GM03348 (cell line): ENCODE measurements at places on chromosomes 12 and 14.

DNA sequence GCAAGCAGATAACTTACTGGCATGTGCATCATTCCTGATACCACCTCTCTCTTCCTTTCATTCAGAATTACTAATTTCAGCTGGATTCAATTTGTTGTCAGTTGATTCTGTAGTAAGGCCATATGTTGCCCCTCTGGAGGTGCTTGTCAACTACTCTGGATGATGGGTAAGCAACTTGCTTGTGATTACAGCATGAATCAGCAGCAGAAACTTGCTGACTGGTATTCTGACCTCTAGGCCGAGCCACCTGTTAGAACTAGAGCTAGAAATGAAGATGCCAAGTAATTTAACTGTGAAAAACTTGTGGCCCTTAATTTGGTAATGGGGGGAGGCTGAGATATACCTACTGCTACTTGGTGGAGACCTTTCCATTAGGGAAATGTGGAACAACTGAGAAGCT, 5.1 kb downstream of the RNF10 start:
- no peak for DNase-seq

- DNase-seq = no peak
Observed at GRCh38 chr12:31966558-31967205, 7.5 kb downstream of the RESF1 start.

GRCh38 chr14:96257056-96257455, 1.0 kb downstream of the BDKRB1 start:
- DNase-seq = no peak

GRCh38 chr12:121930862-121931261, 12.5 kb downstream of the CFAP251 start:
- DNase-seq = no peak

DNA sequence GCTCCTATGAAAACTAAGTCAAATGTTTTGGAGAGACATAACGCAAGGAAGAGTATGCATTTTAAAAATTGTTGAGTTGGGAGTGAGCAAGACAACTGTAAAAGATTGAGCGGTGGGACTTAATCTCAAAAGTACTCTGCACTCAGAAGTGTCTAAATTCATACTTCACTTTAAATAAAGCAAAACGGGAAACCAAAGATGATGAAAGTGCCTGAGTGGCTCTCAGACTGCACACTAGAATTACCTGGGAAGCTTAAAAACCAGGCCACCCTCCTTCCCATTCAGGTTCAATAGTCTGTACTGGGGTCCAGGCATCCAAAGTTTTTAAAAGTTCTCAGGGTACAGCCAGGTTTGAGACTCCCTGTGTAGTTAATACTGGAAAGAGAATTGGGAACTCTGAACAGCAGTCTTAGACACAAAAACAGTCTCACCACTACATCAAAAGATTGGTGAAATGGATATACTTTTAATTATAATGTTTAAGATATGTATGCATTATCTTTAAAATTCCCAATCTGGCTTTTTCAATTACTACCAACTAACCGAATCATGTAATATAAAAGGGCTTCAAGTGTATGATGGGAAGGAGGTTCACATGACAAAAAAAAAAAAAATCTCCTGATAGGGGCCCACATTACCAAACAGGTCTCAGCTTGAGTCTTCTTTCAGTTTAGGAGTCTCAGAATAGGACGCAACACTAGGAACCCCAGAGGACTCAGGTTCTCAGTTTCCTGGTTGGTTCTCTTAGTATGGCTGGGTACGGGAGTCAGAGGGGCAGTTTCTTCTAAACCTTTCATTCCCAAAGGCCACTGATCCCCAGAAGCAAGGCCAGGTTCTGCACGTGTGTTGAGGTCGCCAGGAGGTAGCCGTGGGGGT, 1.0 kb downstream of the HOMEZ start:
- DNase-seq = peak; percentile 18

GRCh38 chr12:75116646-75117198, 92.9 kb downstream of the KCNC2 start:
- DNase-seq = no peak

DNA sequence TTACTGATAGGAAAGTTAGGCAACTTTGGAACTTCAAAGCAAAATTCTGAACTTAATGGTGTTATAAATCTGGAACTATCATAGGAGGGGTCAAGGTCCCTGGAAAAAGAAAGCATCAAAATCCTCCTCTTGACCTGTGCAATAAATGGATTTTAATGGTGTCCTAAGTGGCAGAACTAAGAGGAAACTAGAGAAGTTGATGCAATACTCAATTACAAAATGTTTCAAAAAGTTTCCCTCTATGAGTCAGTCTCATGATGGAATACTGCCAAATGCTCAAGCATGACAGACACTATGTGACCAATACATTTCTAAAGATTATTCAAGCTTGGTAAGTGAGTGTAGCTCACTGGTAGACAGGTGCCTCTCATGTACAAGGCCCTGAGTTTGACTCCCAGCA, 47.7 kb upstream of the ERGIC2 start:
- peak; percentile 23 for DNase-seq

GRCh38 chr12:8970432-8970831, 18.9 kb upstream of the KLRG1 start:
- DNase-seq = no peak

DNA sequence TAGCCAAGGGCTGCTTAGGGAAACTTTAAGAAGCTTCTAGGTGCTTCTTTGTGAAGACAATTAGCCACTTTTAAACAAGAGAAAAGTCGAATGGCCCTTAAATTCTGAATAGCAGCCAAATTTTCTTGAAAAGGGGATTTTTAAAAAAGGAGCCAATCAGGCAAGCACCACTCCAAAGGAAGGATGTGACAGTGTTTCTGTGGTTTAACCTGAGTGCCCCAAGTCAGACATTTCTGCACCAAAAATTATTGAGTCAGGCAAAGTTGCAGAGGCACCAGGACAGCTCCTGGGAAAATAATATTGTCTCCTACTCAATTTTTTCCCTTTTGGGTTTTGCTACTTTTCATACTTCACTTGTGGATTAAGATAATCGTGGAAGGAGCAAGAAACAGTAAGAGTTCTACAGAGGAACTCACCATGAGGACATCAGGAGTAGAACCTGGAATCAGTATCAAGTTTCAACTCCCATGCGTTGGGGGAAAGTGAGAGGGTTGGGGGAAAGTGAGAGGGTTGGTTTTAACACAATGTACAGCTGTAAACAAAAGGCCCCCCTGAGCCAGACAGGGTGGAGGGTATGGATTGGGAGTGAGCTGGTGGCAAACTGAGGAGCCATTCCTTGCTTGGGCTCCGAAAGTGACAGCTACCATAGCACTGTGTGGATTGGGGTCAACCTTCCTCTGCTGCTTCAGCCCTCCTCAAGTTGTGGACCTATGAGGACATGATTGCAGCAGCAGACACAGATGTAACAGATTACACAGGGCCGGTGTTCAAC, 90.8 kb downstream of the SLC38A1 start:
- DNase-seq = no peak

GRCh38 chr12:124098887-124099286, 125.9 kb downstream of the ZNF664 start:
- DNase-seq = no peak

DNA sequence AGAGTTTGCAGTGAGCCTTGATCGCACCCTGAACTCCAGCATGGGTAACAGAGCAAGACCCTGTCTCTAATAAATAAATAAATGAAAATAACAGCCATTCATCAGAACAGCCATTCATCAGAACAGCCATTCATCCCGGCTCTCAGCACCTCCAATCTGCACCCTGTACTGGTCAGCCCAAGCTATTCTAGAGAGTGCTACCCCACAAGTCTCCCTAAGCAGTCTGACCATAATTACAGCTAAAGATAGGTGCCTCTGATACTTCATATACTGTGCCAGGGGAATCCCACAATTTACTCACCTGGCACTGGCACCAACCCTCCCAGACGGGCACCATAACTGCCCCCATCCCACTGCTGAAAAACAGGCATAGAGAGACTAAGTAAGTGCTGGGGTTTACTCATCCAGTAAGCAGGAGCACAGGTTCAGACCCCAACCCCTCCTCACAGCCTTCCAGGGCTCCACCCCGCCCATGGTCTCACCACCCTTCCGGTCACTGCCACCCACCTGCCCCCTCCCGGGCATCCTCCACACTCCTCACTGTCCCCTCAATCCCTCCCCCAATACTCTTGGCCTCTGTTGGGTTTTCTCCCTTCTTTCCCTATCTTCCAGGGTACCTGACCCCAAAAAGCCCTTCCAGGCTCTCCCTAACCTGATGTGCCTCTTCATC, 15.2 kb upstream of the EIF5 start:
- no peak for DNase-seq

DNA sequence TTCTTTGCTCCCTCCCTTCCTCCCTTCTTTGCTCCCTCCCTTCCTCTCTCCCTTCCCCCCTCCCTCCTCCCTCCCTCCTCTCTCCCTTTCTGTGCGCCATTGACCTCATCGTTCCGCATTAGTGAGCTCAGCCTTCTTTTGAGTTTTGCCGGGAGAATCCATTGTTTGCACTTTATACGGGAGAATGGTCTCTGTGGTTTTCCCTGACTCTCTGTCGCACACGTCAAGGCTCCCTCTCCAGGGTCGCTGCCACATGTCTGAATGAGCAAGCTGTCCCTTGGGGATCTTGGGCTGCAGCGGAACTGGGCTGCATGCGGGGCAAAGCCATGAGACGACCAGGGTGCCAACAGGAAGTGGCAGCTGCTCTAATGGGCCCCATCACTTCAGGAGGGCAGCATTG, 118.5 kb downstream of the GLT1D1 start:
- no peak for DNase-seq

GRCh38 chr12:120546050-120546386, 11.9 kb downstream of the RNF10 start:
- no peak for DNase-seq

- no peak for DNase-seq
Observed at GRCh38 chr14:37595809-37596621, 586 bp downstream of the TTC6 start.

GRCh38 chr14:61577506-61577931, 117.8 kb upstream of the HIF1A start:
- no peak for DNase-seq

- no peak for DNase-seq
Observed at GRCh38 chr14:44968714-44969113, 6.7 kb downstream of the TOGARAM1 start.

- no peak for DNase-seq
Observed at GRCh38 chr12:128098730-128099129, 168.2 kb upstream of the TMEM132C start.

DNA sequence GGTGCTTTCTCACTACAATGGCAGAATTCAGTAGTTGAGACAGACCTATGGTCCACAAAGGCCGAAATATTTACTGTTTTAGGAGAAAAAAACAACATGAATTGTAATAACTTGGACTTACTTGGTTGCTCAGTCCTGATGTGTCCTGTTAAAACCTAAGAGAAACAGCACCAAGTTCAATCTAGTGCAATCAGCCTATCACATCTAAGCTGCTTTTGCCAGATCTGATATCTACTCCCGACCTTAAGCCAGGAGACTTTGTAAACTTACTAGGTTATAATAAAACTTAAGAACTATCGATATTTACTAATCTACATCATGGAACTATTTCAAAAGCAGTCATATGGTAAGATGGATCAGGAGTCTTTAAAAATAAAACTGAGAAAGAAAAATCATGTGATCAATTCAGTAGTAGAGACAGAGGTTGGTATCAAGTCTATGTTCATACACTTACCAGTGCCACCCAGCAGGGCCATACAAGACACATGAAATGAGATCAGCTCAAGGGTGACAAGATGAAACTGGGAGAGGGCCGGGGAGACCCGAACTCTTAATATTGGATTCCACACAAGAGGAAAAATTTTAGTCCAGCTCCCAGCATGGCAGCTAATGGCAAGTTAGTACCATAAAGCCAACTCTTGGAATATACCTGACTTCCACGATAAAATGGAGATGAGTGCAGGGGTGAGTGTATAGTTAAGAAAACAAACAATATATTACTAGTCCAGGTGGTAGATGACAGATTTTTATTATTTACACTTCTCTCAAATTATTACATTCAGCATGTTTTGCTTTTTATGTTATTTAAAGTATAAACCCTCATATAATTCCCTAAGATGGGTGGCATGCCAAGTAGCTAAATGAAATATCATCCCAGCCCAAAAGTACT, 27.5 kb downstream of the NUDT4 start:
- DNase-seq = no peak

DNA sequence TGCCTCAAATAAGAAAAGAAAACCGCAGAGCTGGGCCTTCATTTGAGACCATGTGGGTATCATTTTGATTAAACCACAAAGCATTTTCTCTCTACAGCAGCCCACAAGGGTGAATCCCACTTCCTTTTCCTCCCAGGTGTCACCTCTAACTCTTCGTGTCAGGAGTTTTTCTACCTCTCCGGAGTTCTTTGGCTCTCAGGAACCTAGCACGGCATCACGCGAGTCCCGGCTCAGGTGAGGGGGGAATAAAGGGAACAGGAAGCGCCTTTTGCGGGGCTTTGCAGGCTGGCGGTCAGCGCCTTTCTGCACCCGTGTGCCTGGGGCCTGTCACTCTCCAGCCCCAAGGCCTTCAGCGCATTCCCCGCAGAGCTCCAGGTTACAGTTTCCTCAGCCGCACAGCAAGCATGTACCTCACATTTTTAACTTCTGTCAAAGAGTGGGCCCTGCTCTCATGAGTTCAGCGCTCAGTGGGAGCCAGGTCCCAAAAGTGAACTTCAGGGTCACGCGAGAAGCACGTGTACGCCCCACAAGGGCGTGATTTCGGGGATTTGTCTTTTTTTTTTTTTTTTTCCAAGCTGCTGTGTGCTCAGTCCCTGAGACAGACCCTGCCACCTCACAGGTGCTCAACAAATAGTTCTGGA, 740 bp upstream of the PRPF40B start:
- DNase-seq = peak; percentile 61

DNA sequence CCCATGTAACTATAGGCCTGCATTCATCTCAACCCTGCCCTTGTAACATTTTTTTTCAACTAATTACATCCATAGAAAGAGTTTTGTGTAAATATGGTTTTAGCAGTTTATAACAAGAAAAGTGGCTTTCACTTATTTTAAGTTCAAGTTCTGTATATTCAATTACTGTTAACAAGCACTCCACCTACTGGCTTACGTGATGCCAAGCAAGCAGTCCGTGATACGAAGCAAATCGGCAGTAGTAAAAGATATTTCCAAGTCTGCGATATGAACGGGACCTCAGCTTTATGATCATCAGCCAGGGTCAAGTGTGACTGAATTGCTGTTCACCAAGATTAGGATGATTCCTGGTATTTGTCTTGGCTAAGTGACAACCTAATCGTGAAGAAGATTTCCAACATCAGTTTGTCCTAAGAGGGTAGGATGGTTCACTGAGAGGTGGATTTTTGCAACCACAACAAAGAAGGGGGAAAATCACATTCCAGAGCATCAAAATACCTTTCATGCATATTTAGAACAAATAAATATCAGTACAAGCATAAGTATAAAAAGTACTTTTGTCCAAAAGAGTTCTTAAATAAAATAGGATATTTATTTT, 456.2 kb downstream of the FOXG1 start:
- peak; percentile 52 for DNase-seq

DNA sequence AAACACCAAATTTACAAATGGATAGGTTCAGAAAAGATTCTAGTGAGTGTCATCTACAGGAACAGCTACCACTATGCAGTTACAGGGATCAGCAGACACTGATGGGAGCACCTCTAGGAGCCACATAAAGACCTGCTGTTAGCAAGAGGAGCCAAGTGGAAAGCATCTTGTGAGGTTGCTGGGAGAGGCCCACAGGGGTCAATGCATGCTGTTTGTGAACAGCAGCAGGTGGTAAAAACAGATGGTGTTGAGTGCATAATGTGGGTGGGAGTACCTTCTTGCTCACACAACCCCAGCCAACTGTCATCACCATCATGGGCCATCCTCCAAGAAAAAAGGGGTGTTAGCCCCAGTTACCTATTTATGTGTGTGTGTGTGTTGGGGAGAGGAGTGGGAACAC, 215.2 kb upstream of the SSTR1 start:
- no peak for DNase-seq
